ENCODE measurements at places on chromosomes 12 and 14.

DNA sequence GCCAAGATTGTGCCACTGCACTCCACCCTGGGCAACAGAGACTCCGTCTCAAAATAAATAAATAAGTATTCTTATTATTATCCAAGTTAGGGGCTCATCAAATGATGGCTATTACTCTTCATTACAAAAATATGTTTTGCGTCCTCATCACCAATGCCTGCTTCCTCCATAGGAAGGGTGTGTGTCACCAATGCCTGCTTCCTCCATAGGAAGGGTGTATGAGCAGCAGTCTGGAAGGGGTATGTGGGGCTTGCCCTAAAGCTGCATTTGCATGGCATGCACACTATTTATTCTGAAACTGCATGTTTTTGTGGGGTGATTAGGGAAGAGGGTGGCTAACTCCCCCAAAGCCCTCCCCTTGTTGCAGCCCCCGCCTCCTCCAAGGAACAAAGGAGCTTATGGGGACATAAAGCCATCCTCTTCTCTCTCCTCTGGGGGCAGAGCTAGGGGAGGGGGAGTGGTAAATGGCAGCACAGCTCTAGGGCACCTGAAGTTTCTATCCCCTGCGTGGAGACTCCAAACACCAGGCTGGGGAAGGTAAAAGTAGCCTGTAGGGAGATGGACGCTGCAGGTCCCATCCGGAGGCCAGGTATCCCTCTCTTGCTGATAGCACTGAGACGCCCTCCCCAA lies 1.3 kb downstream of the CAMKK2 start:
- DNase-seq, result no peak

- DNase-seq, result no peak
Measured at GRCh38 chr14:59500732-59501131, 16.4 kb downstream of the JKAMP start.

DNA sequence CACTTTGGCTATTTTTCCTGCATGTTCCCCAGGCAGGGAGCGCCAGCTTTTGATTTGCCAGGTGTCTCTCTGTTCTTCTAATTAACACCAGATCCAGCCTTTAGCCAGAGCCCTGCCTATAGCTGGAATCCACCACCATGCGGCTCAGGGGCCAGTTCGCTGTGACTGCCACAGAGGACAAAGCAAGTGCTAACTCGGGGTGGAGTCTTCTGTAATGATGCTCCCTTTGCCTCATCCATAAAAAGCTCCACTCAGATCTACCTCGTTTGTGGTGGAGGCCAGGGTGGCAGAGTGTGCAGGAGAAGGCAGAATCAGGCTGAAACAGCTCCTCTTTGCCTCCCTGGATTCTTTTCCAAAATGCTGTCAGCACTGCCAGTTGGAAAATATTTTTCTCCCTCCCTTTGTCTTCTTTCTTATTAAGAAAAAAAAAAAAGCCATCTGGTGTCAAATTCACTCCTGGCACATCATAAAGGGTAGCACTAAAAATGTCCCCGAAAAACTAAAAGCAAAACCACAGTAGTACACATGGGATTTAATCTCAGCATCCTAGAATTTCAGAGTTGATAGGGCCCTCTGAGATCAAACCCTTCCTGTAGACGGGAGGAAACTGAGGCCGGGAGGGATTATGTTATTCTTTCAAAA lies 18.0 kb upstream of the CTDSP2 start:
- DNase-seq, result no peak

GRCh38 chr14:64673316-64673715 lies 30.9 kb upstream of the PLEKHG3 start:
- no peak for DNase-seq

GRCh38 chr12:5581616-5582015 lies 149.7 kb downstream of the NTF3 start:
- DNase-seq, result no peak
